ENCODE measurements at places on chromosomes 2 and 18.

- DNase-seq: no peak
These were observed 18.6 kb downstream of the DDX18 start for GRCh38 chr2:117832905-117833613.

DNA sequence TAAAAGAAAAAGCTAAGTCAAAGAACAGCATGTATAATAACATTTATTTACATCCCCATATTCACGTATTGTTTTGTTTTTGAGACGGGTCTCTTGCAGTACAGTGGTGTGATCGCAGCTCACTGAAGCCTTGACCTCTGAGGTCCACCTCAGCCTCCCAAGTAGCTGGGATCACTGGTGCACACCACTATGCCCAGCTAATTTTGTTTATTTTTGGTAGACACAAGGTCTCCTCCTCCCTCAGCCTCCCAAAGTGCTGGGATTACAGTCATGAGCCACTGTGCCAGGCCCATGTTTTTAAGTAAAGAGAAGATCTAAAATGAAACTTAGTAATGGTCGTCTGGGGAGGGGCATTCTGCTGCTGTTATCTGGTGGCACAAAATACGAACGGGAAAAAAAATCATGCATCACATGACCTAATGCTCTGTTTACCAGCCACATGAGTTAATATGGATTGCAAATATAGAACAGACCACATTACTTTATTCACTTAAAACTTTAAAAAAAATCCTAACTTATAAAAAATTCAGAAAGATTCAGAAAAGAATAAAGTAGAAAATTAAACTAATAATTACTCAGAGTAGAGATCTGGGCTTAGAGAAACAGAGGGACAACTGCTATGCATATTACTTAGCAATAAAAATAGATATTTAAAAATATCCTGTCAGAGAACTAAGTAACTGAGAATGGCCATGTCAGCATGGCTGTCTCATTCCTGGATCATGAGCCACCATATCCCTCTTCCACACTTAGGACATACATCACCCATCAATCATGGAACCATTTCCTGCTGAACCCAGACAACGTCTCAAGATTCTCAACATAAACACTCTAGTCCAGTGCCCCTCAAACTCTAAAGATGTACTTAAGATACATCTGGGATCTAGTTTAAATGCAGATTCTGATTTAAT, 7.3 kb downstream of the MMADHC start:
- no peak for DNase-seq

GRCh38 chr18:75869162-75869561, 441.7 kb upstream of the SMIM21 start:
- DNase-seq: no peak

GRCh38 chr2:174473796-174474195, 13.0 kb downstream of the GPR155 start:
- DNase-seq: no peak

DNA sequence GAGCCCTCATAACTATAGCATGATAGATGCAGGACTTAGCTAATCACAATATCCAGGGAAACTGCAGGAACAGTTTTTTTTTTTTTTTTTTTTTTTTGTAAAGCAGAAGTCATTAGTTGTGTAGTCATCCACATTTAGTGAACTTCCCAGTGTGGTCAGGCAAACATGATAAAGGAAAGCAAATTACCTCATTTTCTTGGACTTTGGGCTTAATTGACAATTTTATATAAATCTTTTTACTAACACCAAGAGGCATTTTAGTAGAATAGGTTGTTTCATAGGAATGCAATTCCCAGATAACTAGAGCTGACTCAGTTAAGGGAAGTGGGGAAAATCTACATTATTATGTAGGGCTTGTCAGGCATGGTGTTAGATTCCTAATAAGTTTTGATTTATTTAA, 142.7 kb upstream of the GCFC2 start:
- DNase-seq: no peak

DNA sequence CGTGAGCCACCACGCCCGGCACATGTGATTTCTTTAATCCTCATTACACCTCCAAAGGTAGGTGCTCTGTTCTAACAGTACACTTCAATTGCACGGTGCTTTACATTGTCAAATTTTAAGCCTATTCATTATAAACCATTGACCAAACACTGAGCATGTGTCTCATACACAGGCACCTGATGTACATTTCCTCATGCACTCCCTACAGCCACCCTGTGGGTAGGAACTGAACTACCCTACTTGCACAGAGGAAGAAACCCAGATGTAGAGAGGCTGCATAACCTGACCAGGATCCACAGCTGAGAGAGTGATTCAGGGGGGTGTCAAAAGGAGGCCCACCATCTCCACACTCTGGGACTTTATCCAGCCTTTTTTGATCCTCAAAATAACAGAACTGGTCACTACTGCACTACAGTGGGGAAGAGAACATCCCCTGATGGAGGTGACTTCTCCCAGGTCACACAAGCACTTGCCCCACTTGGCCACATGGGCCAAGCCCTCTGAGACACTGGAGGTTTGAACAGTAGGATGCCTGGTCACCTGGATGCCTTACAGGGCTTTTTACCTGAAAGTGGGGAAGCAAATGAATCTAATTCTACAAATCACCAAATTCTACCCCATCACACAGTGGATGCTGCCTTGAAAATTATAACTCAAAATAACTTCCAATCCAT, 6.9 kb upstream of the DPYSL5 start:
- no peak for DNase-seq

DNA sequence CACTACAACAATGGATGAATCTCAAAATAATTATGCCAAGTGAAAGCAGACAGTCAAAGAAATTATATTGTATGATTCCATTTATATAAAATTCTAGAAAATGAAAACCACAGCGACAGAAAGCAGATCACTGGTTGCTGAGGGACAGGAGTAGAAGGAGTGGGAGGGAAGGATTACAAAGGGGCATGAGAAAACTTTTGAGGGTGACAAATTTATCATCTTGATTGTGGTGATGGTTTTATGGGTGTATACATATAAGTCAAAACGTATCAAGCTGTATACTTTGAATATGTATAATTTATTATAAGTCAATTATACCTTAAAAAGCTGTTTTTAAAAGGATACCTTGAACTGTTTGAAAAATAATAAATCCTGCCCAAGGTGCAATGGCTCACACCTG, 27.7 kb downstream of the ATF2 start:
- no peak for DNase-seq

- peak; percentile 32 for DNase-seq
These were observed 29.2 kb upstream of the TEX44 start for GRCh38 chr2:231563378-231563961.

- DNase-seq: no peak
These were observed 866.5 kb upstream of the VRK2 start for GRCh38 chr2:57180042-57180567.

DNA sequence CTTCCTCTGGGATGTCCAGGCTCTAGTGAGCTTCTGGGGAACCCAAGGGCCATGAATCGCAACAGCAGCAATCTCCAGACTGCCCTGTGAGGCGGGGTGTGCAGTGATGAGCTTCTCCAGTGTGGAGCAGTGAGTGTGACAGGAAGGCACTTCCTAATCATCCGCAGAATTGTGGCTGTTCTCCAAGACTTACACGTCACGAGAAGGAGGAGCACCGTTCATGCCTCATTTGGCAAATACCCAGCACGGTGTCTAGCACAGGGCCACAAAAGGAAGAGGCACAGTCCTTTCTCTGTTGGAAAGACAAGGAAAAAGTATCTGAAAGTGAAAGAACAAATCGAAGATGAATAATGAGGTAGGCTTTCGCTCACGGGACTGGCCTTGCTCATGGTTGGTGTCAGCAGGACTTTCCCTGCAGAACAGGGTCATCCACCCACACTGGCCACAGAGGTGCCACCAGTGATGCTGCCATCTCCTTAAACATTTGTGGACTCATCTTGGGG, 125.1 kb upstream of the HAAO start:
- no peak for DNase-seq

DNA sequence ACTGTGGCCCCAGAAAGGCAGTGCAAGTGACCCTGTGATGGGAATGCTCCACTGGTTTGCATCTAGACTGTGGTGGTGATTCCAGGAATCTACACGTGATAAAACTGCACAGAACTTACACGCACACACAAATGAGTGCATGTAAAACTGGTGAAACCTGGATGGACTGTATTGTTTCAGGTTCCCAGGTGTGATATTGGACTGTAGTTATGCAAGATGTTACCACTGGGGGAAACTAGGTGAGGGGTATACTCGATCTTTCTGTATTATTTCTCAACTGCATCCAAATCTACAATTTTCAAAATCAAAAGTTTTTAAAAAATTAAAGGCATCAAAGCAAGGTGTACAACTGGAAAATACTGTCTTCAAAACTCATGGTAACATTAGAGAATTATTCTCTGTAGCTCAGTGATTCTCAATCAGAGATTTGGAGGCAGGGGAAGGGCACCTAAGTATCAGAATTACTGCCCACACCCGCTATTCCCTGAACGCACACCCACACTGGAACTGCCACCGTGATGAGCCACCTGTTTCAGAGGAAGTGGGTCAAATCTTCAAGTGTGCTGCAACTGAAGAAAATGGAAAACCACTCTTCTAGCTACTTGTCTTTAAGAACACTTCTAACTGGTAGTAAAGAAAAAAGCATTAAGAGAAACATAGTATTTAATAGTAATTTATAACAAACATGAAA, 26.7 kb downstream of the PTPN2 start:
- DNase-seq: no peak

- no peak for DNase-seq
These were observed 294.6 kb upstream of the SLC14A2 start for GRCh38 chr18:45320724-45321123.

DNA sequence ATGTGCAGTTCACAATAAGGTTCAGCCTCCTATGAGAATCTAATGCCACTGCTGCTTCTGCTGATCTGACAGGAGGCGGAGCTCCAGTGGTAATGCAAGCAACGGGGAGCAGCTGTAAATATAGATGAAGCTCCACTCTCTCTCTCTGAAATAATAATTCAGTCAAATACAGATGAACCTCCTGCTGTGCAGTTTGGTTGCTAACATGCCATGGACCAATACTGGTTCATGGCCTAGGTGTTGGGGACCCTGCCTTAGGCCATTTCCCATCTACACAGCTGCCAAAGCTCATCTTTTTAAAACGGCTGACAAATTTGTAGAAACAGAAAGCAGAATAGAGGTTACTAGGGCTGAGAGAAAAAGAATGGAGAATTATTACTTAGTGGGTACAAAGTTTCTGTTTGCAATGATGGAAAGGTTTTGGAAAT, 10.7 kb upstream of the HNRNPA3 start:
- DNase-seq: no peak

DNA sequence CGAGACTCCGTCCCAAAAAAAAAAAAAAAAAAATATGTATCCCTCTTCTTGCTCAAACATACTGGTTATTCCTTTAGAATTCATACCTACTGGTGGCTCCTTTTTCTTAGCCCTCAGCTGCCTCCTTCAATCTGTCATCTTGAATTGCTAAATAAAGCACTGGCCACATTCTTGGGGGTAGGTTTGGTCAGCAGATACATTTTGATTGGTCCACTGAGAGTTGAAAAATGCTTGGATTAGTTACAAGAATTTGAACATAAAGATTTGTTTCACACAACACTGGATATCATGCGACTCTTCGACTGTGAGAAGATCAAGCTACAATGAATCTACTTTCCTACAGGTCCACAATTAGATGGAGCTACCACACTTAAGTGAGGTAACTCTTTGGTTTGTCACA, 906.1 kb upstream of the SLC39A10 start:
- no peak for DNase-seq

DNA sequence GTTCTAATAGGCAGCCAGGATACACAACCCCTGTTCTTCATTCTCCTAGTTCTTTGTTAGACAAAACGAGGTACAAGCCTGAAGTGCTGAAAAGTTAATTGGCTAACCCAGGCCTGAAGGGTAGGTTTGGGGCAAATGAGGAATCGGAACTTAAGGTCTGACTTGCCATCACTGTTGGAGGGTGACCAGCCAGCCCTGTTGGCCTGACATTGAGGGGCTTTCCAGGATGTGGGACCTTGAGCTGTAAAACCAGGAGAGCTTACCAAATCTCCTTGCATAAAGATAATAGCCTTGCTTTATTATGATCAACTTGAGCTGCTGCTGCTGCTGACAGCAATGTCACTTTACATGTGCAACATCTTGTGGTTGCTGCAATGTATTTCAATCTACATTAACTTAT, 256.0 kb downstream of the VAPA start:
- DNase-seq: no peak

GRCh38 chr2:121965661-121966060, 210.2 kb downstream of the TSN start:
- no peak for DNase-seq

GRCh38 chr2:145764631-145765030, 1244.7 kb upstream of the ZEB2 start:
- DNase-seq: no peak

- DNase-seq: no peak
These were observed 198.4 kb downstream of the RBM43 start for GRCh38 chr2:151063271-151063670.

GRCh38 chr18:43175257-43175656, 59.8 kb upstream of the RIT2 start:
- no peak for DNase-seq

GRCh38 chr18:8386669-8387380, 222.4 kb upstream of the RAB12 start:
- no peak for DNase-seq

- DNase-seq: no peak
These were observed 32.4 kb upstream of the CASP10 start for GRCh38 chr2:201150454-201151020.

DNA sequence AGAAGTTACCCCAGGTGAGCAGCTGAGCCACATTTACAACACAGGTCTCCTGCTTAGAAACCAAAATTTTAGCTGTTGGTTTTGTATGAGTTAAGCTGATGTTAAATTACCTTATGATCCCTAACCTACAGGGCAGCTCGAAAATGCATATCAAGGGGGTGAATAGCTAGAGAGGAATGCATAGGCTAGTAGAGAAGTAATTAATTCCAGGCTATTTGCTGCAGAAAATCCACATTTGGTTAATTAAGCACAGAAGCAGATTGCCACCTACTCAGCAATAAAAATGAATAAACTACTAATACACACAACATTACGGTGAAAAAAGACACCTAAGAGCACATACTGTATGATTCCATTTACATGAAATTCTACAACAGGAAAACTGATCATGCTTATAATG, 91.4 kb downstream of the OSBPL1A start:
- no peak for DNase-seq

GRCh38 chr2:241036397-241036963, 38.1 kb downstream of the SNED1 start:
- DNase-seq: peak; percentile 27

GRCh38 chr2:65436824-65437221, 4.4 kb upstream of the SPRED2 start:
- DNase-seq: peak; percentile 30

DNA sequence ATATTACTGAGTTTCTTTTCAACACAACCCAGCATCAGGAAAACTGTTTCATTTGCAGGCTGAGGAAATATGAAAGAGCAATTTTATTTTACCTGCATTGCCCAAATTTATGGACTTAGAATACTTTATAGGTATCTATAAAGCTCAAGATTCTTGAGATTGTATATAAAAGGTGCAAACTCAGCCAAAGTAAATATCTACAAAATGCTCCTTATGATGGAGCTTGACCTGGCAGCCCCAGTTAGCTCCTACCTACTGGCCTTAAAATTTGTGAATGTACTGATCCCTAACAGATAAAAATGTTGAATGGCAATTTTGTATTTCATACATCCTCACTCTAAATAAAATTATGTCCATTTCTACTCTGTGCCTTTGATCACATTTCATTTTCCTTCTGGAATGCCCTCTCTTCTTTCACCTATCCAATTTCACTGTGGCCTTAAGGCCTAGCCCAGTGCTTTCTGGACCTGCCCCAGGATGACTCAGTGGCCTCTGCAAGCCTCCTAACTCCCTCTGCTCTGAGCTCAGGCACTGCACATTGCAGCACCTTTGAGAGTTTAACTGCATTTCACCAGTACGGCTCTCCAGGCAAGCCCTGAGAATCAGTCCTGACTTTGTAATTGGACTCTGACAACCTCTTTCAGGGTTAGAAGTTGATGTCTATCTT, 125.9 kb downstream of the ANTXR1 start:
- no peak for DNase-seq
